Activated CD4-positive, alpha-beta T cell treated with anti-CD3 and anti-CD28 coated beads, Interleukin-2, Interleukin-4, amounts not matched to agents 100 ng/mL and 50 ng/mL, durations not matched to agents 16 hours and 8 hours (primary cell): ENCODE measurements at places on chromosomes 6 and 20.

DNA sequence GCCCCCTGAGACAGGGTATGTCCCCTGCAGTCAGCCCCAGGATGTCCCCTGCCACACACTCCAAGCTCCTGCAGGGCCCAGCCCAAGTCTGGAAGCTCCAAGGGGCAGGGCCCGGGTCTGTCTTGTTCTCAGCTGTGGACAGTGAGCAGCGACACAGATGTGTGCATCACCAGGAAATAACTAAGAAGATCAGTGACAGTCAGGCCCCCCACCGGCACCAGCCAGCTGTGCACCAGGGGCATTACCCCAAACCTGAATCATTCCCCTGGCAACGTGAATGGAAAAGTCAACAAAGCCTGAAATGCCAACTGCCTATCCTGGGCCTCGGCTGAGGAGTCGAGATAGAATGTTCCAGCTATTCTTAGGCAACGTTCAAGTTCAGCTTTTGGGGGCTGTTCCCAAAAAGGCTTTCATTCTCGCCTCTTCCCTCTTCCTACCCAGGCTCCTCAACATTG lies 105.0 kb downstream of the PREX1 start:
- no peak for DNase-seq

DNA sequence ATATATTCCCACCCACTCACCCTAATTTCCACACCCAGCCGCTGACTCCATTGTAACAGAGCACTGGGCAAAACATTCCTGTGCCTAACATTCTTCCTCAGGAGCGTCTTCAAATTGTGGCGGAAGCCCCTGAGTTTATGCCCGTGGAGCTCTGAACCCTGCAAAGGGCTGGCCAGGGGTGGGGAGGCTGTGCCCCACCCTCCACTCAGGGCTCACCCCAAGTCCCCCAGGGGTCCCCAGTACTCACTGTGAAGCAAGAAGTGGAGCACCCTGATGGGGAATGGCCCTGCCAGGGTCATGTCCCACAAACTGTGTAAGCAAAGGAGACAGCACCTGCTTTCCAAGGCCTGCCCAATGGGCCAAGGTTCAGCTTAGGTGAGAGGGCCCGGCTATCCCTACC lies 303.2 kb downstream of the PREX1 start:
- DNase-seq: no peak

DNA sequence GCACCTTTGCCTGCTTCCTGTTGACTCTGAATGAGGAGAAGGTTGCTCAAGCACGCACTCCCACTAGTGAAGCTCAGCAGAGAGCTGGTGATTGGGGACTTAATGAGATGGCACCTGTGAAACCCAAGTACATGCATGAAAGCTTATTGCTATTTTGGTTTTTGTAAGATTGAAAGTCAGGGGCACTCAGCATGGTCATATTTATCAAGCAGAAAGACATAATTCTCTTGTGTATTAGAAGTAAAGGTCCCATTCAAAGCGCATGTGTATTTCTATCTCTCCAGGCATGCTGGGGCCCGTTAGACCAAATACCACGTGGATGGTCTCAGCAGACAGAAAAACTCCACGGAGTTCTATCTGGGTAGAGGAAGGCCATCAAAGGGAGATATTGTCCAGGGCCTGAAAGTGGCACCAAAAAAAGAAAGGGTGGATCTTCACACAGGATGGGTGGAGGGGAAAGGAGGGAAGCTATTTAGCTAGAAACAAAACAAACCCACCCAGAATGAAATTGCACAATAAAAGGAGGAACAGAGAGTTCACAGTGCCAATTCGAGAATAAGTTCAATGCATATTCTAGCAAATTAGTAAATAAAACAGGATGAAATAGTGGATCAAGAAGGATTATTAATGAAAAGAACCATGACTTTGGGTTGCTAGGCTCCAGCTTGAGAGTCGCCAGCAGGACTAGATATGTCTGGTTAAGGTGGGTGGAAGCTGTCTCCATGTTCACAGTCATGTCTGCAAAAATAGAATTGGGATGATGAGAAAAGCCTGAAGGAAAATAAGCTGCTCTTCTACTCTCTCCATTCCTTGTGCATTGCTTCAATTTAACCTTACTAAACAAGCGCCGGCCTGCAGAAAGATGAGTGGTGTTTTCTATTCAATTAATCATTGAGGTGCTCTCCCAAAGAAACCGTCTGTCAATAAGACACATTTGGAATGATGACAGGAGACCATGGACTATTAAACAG lies 224.9 kb upstream of the DTNBP1 start:
- no peak for DNase-seq

- no peak for DNase-seq
Measured at GRCh38 chr20:46576774-46577395, 26.4 kb upstream of the OCSTAMP start.

DNA sequence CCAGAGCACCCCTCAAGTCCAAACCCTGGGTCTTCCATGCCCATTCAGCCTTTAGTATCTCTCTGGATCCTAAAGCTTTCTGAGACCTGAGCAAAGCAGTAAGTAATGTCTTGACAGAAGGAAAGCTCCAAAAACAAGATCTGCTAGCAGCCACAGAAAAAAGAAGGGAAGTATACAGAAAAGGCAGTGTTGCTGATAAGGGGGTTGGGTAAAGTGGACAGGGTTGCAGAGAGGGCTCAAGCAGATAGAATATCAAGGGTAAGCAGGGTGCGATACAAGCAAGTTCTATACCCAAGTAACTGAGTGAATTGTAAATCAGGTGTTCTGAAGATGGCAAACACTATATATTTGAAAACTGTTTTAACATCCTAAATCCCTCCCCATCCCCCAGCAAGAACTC lies 113.4 kb upstream of the CARMIL1 start:
- DNase-seq: no peak

GRCh38 chr20:50788045-50788991 lies 6.5 kb upstream of the BCAS4 start:
- no peak for DNase-seq

- DNase-seq: no peak
Measured at GRCh38 chr6:54614499-54615195, 231.9 kb upstream of the FAM83B start.

- DNase-seq: no peak
Measured at GRCh38 chr6:38498805-38499445, 140.8 kb downstream of the BTBD9 start.

GRCh38 chr6:153849072-153849779 lies 189.8 kb upstream of the OPRM1 start:
- DNase-seq: no peak

DNA sequence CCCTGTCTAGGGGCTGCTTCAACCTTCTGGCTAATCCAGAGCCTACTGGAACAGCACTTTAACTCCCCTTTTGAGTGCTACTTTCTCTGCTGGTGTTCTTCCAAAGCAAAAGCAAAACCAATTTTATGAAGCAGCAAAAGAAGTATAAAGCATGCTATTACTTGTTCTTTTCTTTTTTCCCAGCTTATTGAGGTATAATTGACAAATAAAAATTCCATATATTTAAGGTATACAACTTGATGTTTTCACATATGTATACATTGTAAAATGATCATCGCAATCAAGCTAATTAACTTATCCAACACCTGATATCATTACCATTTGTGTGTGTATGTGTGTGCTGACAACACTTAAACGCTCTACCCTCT lies 14.9 kb downstream of the ID4 start:
- DNase-seq: no peak

DNA sequence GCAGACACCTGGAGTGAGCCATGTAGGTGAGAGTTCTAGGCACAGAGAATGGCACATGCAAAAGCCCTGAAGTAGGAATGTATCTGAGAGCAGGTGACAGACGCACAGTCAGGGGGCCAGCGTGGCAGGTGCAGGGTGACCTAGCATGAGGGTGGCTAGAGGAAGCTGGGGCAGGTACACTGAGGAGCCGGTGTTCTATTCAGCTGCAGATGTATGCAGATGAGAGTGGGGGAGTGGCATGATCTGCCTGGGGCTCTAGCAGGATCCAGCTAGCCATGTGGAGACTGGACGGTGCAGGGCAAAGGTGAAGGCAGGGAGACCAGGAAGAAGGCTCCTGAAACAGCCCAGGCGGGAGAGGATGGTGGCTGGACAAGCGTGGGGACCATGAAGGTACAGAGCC lies 10.7 kb downstream of the PEDS1 start:
- DNase-seq: no peak

- DNase-seq: no peak
Measured at GRCh38 chr6:109456710-109457561, 1.4 kb upstream of the MICAL1 start.

DNA sequence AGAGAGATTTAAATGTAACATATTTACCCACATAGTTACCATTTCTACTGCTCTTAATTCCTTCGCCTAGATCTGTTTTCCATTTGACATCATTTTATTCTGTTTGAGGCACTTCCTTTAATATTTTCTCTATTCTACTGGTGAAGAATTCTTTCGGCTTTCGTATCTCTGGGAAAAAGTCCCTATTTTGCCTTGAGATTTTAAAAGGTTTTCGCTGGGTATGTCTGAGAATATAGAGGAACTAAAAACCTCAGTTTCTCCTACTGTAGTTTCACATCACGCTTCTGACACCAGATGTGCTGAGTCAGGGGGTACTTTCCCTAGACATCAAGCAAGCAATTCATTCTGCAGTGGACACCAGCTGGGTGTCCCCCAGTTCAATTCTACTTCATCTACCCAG lies 61.7 kb downstream of the E2F3 start:
- no peak for DNase-seq

GRCh38 chr20:45303586-45304463 lies 2.8 kb upstream of the RBPJL start:
- DNase-seq: peak; percentile 45

DNA sequence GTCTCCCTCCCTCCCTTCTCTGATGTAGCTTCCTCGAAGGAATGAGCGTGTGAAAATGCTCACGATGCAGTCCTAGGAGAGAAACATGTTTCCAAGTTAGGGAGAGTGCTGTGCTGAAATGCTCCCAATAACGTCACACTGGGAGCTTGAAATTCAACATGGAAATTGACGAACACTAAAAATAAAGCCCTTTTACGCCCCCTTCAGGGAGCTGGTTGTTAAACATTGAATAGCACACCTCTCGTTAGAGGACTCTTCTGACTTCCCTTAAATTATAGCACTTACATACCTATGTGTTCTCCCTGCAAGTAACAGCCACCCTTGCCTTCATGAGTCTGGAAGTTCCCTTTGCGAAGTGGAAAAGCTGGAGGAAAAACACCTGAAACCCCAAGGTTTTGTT lies 88.6 kb downstream of the BFSP1 start:
- no peak for DNase-seq

DNA sequence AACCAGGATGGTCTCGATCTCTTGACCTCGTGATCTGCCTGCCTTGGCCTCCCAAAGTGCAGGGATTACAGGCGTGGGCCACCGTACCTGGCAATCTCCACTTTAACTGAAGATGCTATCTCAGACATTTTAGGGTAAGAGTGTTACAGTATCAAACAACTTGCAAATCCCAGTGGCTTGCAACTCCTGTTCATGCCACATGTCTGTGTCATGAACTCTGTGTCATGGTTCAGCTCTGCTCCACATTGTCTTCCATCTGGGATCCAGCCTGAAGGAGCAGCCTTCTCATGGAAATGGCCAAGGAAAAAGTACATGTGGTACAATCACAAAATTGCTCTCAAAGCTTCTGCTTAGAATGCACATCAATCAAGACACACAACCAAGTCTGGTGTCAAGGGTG lies 114.9 kb downstream of the MAP3K5 start:
- no peak for DNase-seq

- no peak for DNase-seq
Measured at GRCh38 chr6:146985111-146985510, 219.1 kb upstream of the STXBP5 start.

- no peak for DNase-seq
Measured at GRCh38 chr6:72677740-72678139, 55.9 kb downstream of the KCNQ5 start.

GRCh38 chr20:51008718-51009117 lies 14.2 kb downstream of the KCNG1 start:
- DNase-seq: no peak

DNA sequence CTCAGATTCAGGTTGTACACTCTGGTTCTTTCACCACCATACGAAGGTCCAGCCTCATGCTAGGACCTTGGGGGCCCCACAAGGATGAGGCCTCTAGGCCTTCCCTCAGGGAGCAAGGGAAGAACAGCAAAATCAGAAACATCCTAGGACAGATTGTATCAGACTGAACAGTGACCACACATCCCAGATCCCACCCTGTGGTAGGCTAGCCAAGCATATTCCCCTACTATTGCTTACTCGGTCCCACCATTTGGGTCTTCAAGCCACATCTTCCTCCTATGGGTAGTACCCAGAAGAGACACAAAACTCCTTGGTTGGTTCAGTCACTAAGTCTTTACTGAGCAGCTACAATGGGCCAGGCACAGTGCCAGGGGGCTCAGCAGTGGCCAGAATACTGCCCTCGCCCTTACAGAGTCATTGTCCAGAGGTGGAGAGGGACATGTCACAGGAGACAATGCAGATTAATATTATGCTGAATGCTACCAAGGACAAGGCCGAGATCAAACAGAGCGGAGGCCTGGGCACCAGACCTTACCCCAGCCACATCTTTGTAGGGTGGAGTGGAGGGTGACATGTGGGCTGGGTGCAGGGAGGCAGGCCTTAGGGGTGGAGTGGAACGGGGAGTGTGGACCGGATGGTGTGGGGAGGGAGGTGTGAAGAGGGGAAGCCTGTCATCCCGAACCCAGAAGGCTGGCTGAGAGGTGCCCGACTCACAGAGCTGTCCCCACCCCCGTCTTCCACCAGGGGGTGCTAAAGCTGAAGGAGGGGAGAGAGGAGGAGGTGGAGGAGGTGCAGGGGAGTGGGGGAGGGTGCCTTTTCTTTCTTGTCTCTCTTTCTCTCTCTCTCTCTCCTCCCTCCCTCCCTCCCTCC lies 6.8 kb upstream of the MAPK13 start:
- peak; percentile 95 for DNase-seq

- DNase-seq: no peak
Measured at GRCh38 chr20:43372051-43372450, 85.6 kb upstream of the SRSF6 start.

DNA sequence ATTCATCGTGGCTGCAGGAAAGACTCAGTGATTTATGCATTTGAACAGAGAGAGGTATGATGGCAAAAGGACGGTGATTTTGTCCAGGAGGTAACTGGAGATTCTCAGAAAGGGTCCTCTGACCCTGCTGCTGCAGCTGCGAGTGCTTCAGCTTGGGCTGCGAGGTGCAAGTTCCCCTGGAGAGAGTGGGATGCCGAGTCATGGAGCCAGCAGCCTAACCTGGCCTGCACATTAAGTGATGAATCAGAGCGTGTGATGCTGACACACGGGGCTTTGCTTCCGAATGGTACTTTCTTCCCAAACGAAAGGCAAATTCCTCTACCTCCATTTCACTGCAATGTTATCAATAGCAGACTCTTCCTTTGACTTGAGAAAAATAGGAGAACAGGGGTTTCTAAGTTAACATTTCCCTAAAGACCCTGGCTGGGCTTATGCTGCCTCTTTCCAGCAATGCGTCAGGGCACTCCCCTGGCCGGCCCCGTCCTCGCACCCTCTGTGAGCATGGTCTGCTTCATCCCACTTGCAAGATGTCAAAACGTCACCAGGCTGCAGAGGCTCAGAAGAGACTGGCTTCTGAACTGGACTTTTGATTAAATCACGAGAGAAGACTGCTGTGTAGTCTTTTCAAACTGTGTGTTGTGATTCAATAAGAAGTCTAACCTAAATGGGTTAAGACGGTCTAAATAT lies 628.0 kb upstream of the AGPAT4 start:
- DNase-seq: no peak

GRCh38 chr6:152054441-152054840 lies 247.0 kb downstream of the ESR1 start:
- peak; percentile 48 for DNase-seq

- DNase-seq: peak; percentile 31
Measured at GRCh38 chr6:96923871-96924493, 546 bp upstream of the KLHL32 start.
